ENCODE measurements at places on chromosomes 2 and 18. TPM values are rescaled to one million over a fixed set of nuclear protein-coding genes. Genes with fewer than 3 reads are reported as not detected.

DNA sequence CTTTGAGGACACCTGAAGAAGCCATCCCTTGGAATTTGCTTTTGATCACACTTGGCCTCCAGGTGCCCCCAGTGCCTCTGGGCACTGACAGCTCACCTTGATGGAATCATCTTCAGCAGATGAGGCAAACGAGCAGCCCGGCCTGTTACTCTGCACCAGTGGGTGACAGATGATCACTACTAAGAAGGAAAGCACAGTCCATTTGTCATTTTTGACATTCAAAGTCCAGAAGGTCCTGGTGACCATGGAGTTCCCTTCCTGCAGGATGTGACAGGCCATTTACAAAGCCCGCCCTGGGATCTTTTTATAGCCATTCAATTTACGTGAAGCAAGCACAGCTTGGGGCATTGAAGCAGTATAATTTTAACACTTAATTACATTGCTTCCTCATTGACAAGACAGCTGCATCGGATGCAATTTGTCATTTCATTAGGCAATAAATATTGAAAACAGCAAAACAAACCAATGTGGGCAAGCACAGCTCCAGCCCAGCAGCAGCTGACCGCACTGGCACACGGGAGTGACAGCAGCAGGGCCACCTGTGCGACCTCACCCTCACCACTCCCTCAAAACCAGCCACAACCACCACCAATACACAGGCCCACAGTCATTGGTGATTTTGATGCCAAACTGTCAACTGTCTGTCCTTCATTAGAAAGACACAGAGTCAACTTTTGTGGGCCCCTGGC lies 76.0 kb upstream of the SLC66A3 start:
- no peak for DNase-seq

- DNase-seq = no peak
Observed at GRCh38 chr2:120108749-120109148, 95.9 kb downstream of the EPB41L5 start.

PSMA8 gene
- total RNA-seq = not detected

DNA sequence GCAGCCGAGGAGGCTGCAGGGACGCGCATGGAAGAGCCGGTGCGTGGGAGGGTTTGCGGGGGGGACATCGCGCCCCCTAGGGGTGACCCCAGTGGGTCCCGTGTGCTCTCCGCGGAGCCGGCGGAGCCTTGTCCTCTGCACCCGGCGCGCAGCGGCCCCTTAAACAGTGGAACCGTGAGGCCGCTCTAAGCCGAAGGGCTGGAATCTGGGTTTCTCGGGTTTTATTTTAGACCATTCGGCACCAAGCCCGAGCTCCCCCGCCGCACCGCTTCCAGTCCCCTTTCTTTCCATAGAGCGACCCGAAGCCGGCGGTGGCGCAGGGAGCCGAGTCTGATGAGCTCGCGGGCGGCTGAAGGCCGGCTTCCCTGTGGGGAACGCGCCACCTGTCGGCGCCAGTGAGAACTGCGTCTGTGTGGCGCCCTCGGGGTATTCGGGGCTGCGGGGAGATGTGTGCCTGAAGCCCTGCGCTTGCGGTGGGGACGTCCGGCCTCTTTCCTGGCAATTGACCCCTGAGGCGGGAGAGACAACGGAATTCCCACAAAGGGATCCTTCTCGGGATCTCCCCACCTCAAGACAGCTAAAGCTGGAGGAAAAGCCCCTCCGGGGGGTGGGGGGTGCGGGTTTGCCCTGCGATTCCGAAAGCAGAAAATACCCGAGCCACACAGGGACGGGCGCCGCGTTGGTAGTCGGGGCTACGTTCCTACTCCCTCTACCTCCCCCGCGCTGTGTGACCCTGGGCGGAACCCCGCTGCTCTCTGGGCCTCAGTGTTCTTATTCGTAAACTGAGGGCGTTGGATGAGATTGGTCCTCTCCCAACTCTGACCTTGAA lies 8.2 kb upstream of the EN1 start:
- peak; percentile 81 for DNase-seq

LTBP1 gene
- 5.8 TPM for total RNA-seq

BOLL gene
- not detected for total RNA-seq

GRCh38 chr2:217660423-217660822 lies 342.4 kb downstream of the TNS1 start:
- DNase-seq = no peak

DNA sequence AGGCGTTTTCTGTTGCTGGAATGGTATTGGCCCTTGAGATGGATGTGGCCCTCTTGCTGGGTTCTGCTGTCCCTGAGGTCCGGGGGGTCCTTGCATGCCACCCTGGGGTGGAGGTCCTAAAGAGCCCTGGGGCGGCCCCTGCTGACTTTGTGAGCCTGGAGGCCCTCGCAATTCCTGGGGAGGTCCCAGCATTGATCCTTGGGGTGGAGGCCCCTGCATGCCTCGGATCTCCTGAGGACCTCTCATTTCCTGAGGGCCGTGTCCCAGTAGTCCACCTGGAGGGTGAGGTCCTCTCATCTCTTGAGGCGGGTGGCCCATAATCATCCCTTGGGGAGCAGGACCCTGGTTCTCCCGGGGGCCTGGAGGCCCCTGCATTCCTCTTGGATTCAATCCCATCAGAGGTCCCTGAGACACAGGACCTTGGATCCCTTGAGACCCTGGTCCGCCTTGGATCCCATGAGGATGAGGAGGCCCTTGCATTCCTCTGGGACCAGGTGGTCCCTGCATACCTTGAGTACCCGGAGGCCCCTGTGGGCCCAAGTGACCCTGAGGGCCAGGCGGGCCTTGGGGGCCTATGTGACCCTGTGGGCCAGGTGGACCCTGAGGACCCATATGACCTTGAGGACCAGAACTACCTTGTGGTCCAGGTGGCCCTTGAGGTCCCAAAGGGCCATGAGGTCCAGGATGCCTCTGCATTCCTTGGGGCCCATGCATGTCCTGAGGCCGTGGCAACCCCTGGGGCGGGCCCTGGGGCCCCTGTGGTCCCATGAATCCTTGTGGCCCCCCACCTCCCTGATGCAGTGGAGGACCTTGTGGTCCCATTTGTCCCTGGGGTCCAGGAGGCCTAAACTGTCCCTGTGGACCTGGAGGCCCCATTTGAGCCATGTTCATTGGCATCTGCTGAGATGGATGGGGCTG lies 18.3 kb downstream of the SFT2D3 start:
- DNase-seq = no peak

DNA sequence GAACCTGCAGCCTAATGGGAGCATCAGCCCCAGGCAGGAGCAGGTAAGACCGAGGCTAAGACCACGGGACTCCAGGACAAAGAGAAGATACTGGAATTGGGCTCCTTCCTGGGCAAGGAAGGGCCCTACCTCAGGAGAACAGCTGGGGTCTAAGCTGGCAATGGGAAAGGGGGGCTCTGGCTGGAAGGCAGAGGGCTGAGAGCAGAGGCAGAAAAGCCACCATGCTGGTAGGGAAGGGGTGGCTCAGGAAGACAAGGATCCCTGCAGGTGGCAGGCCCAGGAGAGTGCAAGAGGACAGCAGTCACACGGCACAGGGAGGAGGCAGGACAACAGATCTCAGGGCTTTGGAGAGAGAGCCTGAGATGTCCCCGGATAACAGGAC lies 203.5 kb downstream of the NDUFA10 start:
- DNase-seq = no peak

ELOA2 gene
- not detected for total RNA-seq

- DNase-seq = no peak
Observed at GRCh38 chr2:46245869-46246268, 51.3 kb upstream of the EPAS1 start.
